Activated gamma-delta T cell treated with anti-CD3 and anti-CD28 coated beads, Interleukin-2, amount 50 U/mL, for 16 hours (primary cell): ENCODE measurements at places on chromosomes 3 and 15.

DNA sequence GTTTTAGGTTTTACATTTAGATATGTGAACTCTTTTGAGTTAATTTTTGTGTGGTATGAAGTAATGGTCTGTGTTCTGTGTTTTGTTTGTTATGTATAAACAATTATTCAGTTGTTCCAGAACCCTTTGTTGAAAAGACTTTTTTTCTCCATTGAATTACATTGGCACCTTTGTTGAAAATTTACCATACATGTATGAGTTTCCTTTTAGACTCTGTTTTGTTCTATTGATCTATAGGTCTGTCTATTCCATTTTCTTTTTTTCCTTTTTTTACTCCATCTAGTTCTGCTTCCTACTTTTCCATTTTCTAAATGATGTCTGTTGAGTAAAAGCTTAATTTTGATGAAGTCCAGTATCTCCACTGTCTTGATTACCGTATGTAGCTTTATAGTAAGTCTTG is 31.4 kb downstream of the ARIH2 start:
- no peak for DNase-seq

DNA sequence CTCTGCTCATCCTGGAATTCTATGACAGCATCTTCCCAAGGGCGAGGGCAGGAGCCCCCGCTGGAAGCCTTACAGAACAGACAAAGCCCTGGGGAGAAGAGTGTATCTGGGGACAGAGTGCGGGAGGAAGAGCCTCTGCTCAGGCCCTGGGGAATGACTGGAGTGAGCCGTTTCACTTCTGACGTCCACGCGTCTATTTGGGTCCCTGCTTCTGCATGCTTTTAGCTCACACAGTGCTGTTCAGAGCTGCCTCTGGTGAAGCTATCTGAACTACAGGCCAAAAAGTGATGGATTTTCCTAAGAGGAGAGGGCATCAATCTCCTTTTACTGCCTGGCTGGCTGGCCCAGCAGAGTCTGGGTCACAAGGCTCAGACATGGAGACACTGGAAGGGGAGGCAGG is 311.8 kb downstream of the NTRK3 start:
- DNase-seq, result no peak

- DNase-seq, result no peak
Measured at GRCh38 chr3:23440416-23441294, 237.5 kb downstream of the UBE2E2 start.

DNA sequence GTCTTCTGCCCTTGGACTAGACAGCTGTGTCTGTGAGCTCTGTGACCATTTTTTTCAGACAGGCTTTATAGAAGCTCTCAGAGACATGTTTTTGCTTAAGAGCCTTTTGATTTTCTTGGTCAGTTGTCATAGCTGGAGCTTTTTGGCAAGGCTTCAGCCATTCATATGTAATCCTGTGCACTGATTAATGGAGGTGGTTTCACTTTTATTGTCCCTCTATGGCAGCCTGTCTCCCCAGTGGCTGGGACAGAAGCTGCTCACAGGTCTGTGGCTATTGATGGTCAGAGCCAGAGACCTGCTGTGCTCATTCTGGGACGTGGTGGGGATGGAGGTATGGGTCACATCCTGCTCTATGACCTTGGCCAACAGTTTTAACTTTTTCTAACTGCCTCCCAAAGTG is 226.6 kb upstream of the LRRFIP2 start:
- no peak for DNase-seq

GRCh38 chr3:191350396-191351090 is 20.2 kb upstream of the UTS2B start:
- no peak for DNase-seq

GRCh38 chr3:177448987-177449359 is 251.7 kb upstream of the TBL1XR1 start:
- DNase-seq, result no peak
